ENCODE measurements at places on chromosomes 7 and 10.
A peak's percentile ranks its signal among the peaks of the same experiment; 100 is the strongest.

DNA sequence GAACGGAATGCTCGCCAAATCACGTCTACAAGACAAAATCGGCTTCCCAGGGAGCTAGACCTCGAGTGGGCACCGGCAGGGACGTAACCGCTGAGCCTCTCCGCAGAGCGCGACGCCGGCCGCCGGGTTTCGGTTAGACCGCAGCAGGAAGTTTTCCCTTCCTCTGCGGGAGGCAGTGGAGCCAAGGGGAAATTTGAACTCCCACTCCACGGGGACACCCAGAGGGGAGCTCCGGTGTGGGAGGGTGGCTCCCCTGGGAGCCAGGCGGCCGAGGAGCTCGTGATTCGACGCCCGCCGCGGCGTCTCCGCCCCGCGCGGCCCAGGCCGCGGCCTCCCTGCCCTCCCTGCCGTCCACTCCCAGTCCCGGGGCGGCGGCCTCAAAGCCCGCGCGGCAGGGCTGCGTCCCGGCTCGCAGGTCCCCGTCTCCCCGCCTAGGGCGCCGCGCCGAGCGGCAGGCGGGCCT lies 426 bp downstream of the SYPL1 start:
- DNase-seq: no peak

GRCh38 chr7:40221836-40222235 lies 87.0 kb downstream of the SUGCT start:
- DNase-seq: peak; percentile 91

DNA sequence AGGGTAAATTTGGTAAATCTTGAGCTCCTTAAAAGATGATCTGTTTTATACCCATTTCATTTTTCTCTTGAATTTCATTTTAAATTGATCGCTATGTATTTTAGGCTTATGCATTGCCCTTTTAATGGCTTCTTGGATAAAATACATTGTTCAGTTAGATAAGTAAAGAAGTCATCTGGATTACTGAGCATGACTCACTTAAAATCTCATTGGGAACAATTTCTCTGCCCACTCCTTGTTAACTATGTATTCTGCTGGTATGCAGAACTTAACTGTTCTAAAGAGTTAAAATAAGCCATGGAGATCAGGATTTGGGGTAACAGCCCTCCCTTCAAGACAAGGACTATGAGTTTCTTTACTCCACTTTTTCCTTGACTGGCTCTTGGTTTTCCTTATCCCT lies 134.2 kb downstream of the SND1 start:
- DNase-seq: no peak

DNA sequence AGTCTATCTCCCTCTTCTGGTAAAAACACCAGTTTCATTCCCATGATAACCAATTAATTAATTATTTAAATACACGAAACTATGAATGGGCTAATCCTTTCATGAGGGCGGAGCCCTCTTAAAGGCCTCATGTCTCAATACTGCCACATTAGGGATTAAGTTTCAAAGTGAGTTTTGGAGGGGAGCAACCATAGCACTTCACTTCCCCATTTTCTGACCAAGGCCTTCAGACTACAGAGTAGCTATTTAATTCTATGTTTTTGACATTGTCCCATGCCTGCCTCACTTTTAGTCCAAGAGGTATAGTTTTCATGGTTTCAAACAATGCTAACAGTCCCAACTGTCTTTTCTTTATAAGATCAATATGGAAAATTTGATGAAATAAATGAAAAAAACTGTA lies 618.6 kb downstream of the ZWINT start:
- DNase-seq: no peak

- peak; percentile 8 for DNase-seq
Observed at GRCh38 chr10:109282510-109282909, 640.8 kb downstream of the XPNPEP1 start.

DNA sequence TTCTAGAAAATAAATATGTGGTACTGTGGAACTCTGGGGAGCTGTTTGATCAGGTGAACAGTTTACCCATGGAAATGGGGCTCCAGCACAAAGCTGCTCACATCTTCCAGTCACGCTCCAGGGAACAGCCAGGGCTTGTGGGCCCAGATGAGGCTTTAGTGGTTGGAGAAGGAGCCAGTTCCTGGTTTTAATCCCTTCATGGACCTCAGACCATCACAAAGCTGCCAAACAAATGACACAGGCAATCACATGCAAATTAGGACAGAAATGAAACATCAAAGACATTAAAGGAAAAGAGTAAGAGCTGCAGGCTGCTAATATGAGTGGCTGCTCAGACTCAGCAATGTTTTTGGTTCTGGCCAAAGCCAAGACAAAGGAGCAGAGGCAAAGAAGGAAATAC lies 2.2 kb upstream of the ATP6V0E2 start:
- peak; percentile 34 for DNase-seq

Data from astrocyte of the cerebellum (primary cell).